ENCODE measurements at places on chromosomes 6 and 20.

DNA sequence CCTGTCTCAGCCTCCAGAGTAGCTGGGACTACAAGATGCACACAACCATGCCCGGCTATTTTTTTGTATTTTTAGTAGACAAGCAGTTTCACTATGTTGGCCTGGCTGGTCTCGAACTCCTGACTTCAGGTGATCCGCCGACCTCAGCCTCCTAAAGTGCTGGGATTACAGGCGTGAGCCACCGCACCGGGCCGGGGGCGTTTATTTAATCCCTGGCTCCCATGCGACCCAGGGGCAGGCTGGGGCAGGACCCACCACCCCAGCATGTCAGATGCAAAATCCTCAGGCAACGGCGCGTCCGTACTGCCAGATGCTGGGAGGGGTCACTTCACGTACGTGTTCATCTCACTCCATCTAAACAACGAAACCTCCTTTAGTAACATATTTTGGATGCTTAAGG, 518.7 kb upstream of the NOX3 start:
- no peak for DNase-seq

DNA sequence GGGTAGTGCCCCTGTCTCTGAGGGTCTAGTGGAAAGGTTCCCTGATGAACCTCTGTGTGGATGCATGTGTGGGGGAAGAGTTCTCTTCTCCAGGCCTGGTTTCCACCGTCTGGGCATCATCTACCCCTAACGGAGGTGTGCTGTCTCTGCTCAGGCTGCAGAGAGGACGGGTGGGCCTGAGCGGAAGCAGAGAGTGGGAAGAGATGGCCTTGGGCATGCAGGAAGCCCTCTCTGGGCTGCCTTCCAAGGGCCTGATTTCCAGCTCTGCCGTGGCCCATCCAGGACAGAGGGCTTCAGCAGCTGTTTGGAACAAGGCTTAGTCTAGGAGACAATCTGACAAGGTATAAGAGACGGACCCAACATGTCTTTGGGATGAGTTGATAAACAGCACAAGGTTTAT, 220.1 kb upstream of the DTNBP1 start:
- no peak for DNase-seq

DNA sequence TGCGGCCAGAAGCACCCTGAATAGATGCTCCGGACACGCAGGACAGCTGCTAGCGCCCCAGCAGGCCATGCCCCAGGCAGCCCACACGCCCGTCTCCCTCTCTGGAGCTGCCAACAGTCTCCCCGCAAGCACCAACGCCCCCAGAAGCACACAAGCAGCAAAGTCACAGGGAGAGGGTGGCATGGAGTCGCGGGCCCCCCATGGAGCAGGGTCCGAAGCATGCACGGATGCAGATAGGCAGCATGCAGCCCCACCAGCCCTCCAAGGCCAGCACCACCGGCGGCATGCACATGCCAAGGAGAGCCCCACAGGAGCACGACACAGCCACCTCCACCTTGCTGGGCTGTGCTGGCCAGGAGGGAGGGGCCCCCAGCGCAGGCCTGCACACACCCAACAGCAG, 53.8 kb downstream of the KCNQ2 start:
- no peak for DNase-seq

DNA sequence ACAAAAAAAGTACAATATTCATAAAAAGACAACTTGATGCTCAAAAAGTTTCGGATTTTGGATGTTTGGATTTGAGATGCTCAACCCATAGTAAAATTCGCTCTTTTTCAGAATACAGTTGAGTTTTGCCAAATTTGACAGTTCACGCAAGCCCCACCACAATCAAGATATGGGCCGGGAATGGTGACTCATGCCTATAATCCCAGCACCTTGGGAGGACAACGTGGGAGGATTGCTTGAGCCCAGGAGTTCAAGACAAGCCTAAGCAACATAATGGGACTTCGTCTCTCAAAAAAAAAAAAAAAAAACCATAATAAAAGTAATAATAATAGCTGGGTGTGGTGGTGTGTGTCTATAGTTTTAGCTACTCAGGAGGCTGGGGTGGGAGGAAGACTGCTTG, 51.3 kb downstream of the PHF20 start:
- DNase-seq = no peak

- no peak for DNase-seq
These were observed 620.2 kb downstream of the QKI start for GRCh38 chr6:164034602-164035140.

DNA sequence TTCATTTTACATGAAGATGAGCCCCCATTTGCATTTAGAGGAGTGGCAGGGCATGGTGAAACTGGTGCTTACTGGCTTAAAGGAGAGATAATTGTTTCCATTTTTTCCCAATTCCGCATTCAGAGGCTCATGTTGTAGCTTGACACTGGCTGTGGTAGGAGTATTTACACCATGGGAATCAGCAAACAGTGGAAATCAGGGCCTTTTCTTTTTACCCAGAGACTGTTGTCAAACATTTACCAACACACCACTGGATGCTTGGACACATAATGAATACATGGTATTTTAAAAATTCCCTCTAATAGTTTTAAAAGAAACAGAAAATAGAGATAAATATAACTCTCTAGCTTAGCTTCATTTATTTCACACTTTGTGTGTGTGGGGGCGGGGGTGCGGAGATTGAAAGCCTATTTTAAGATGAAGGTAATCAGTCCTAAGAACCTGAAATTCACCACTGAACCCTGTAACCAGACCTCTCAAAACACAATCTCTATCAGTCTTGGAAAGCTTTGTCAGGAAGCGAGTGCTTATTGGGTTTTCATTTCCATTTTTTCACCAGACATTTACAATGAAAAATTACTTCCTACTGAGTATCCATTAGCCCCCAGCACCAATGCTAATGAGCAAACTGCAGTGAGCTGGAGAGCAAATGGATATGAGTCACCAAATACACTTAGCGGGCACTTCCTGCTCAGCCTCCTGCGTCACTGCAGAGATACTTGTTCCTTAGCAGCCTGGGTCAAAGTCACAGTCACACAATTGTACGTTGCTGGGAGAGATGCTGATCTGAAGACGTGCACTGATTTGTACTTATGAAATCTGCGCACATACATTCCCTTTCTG, 532.0 kb downstream of the BCKDHB start:
- no peak for DNase-seq

GRCh38 chr6:37731371-37731770, 33.7 kb upstream of the MDGA1 start:
- no peak for DNase-seq

DNA sequence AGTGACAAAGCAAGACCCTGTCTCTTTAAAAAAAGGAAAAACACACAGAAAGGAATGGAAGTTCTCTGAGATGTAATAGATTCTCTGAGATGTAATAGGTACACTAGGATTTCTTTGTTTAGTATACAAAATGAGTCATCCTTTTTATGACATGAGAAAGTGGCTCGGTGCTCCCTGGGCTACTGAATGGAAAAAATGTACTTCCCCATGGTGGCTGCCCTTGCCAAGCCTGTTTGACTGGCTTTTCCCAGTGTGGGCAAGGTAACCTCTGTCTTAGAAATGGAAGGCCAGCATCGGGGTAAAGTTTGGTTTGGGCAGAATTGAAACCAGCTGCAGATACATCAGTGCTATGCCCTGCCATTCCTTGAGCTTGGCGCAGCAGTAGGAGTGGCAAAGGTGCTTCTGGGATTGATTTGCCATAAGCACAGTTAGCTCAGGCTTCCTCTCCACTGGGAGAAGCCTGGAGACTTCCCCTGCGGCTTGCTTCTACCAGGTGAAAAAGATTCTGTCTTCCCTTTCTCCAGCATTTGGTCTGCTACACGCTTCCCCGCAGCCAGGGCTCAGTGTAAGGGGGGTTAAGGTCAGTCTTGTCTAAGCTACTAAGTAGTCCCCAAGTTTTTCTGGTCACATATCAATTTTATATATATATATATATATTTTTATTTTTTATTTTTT, 24.5 kb downstream of the ARFGEF2 start:
- no peak for DNase-seq

GRCh38 chr20:2955257-2955970, 82.1 kb downstream of the PTPRA start:
- no peak for DNase-seq

DNA sequence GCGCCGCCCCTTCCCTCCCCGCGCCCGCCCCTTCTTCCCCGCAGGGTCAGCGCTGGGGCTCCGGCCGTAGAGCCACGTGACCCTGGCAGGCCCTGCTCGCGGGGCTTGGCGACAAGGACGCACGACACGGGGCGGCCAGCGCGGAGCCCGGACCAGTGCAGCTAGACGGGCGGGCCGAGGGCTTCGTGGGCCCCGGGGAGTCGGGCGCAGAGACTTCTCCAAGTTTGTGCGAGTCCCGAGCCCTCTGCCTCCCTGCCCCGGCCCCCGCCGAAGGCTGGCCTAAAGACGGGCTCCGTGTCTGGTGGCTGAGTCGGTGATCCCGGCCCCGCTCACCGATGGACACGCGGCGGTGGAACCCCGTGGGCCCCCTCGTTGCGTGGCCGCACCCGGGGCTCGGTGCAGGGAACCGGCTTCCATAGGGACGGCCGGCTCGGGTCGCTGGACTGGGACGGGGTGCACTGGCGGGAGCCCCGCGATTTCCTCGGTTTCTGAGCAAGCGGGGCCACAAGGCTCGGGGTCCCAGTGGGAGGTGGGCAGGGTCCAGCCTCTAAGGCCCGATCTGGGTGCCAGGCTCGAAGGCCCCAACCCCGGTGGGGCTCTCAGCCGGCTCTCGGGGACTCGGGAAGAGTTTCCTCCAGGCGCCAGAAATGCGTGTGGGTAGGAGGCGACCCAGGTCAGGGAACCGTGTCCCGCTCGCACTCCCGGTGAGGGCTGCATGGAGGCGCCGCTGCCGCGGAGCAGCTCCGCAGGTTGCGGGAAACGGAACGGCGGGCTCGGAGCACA, 452 bp upstream of the GATA5 start:
- DNase-seq = no peak

DNA sequence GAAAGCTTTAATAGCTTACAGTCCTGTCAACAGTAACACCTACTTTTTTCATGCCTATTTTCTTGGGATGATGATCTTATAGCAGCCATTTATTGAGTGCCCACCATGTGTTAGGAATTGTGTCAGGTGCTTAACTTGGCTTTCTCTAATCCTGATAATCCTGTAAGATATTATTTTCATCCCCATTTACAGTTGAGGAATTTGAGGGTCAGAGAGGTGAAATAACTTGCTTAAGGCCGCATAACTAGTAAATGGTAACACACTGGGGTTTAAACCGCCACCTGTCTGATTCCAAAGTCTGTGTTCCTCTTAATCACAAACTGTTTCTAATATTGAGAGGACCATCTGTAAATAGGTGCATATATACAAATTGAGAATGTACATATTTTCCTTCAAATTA, 55.5 kb downstream of the NCOA3 start:
- DNase-seq = no peak

DNA sequence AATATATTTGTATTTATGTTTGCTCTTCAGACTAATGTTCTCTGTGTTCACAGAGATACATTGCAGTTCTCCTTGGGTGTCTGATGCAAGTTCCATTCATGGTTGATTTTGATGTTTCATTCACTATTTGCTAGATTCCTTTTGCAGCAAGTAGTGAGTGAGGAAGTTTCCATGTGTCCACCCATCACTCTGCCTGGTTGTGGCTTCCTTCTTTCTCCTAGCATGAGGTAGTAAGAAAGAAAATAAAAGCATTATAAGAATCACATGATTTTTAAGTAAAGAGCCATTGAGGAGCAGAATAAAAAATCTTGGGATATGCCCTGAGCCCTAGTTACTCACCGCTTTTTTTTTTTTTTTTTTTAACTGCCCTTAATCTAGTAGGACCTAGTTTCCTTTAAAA, 8.7 kb downstream of the SASH1 start:
- no peak for DNase-seq

GRCh38 chr20:35821807-35822242, 50.0 kb downstream of the PHF20 start:
- DNase-seq = no peak

DNA sequence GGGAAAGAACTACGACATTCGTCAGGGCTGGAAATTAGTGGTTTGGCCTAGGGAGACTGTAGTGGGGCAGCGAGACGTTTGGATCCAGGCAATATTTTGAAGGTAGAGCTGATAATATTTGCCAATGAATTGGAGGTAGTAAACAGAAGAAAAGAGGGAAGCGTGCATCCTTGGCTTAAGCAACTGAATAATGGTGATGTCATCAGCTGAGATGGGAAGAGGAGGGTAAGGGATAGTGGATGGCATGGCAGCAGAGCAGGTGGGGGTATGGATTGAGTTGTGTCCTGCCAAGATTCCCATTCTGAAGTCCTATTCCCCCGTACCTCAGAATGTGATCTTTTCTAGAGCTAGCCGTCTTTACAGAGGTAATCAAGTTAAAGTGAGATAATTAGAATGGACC, 119.2 kb downstream of the PDE7B start:
- DNase-seq = no peak

DNA sequence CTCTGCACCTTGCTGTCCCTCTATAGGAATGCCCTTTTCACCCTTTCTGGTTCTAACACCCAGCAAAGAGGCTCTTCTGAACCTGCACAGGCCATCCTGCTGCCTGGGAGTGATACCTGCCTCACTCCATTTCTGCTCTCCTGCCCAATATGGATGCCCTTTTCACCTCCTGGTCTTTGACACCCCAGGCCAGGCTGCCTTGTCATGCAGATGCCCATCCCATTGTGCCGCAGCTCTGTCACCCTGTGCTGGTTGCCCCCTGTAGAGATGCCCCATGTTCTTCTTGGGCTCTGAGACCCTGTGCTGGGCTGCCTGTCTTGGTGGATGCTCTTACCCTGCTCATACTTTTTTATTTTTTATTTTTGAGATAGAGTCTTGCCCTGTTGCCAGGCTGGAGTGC, 95.3 kb downstream of the CDKAL1 start:
- no peak for DNase-seq

DNA sequence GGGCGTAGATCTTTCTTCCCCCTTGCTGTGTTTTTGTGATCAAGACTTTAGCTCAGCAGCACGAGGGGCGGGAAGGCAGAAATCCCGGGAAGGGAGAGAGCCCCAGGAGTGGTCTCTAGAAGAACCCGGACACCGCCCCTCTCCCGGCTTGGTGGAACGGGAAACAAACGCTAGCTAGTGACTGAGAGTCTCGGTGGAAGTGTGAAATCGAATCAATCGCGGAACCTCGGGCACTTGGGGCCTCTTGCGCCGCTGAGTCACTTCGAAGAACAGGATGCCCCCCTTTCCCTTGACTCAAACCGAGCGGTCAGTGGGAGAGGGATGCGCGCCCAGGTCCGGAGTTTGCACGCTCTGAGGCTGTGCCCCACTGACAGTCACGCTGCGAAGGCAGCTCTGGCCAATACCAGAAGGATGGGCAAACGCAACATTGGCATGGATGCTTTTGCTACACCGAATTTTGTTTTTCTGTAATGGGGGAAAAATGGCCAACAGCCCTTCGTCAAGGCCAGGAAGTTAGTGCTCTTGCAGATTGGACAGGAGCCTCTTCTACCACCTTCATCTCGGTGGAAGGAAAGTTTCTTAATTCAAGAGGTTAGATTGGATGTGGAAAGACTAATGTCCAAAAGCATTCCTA, 1.6 kb upstream of the OLIG3 start:
- DNase-seq = no peak

- no peak for DNase-seq
These were observed 38.0 kb downstream of the TGM2 start for GRCh38 chr20:38126932-38127621.

DNA sequence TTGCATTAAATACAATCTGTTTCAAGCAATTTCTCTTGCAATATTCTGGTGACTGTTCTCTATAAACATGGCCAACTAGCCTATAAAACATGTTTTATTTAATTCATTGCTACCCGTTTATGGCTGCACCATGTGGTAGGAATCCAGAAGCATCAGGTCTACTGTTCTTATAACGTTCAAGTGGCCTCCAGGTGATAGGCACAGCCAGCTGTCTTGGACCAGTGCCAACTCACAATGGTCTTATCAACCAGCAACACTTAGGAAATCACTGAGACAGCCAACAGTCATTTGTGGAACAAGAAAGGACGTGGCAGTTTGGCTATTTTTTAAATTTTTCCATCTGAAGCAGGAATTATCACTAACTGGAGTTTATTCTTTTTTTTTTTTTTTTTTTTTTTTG, 193.6 kb downstream of the NKAIN2 start:
- no peak for DNase-seq

Measured in stimulated activated CD4-positive, alpha-beta T cell treated with anti-CD3 and anti-CD28 coated beads, Interleukin-15, amount 100 ng/mL, for 1 hour (primary cell).